ENCODE measurements at places on chromosomes 2 and 18. TPM values are rescaled to one million over a fixed set of nuclear protein-coding genes. Genes with fewer than 3 reads are reported as not detected.

DNA sequence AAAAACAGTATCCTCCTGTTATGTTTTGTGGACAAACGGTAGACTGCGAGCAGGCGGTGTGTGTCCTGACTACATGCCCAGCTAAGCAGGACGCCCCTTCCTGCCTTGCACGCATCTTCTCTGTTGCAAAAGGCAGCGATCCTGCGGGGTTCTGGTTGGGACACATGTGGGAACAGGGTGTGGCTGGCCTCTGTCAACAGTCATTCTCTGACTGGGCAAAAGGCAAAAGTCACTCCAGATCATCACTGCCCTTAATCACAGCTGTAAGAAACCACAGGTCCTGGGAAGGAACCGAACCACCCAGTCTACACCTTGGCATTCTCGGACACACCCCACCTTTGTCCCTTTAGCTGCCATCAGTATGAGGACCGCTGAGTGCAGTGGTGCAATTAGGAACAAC, 44.3 kb upstream of the TMEM87B start:
- H3K4me1 ChIP-seq, result no peaks in the 10 kb centered on the region
- no peak overlapping the region for H3K27ac ChIP-seq
- no peaks in the 10 kb centered on the region for H3K27me3 ChIP-seq
- no peak overlapping the region for H3K4me3 ChIP-seq
- DNase-seq, result no peak
- H3K36me3 ChIP-seq, result no peaks in the 10 kb centered on the region

DNA sequence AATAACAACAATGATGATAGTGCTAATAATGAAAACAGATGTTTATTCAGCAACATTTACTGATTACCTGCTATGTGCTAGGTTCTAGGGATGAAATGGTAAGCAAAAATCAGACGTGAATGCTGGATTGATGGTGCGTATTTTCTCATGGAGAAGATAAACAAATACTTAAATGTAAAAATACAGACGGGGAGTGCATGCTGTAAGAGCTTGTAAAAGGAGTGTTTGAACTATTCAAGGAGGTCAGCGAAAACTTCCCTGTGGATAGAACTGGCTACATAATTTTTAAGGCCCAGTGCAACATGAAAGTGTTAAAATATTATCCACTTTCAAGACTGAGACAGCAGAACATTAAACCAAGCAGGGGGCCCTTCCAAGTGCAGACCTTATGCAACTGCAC, 22.1 kb downstream of the MTX2 start:
- no peak overlapping the region for H3K4me3 ChIP-seq
- H3K27me3 ChIP-seq, result no peaks in the 10 kb centered on the region
- DNase-seq, result no peak
- peaks cover 34% of the 10 kb centered on the region for H3K4me1 ChIP-seq
- H3K27ac ChIP-seq, result peak overlapping the region; percentile 7

- H3K27ac ChIP-seq, result no peak overlapping the region
- no peaks in the 10 kb centered on the region for H3K36me3 ChIP-seq
- no peak overlapping the region for H3K4me3 ChIP-seq
- DNase-seq, result peak; percentile 30
- H3K4me1 ChIP-seq, result peaks cover 20% of the 10 kb centered on the region
- H3K27me3 ChIP-seq, result no peaks in the 10 kb centered on the region
Measured at GRCh38 chr2:159201360-159202063, 85.0 kb downstream of the WDSUB1 start.

- H3K4me3 ChIP-seq, result no peak overlapping the region
- H3K4me1 ChIP-seq, result no peaks in the 10 kb centered on the region
- H3K27ac ChIP-seq, result no peak overlapping the region
- H3K36me3 ChIP-seq, result no peaks in the 10 kb centered on the region
Measured at GRCh38 chr2:77054938-77055337, 467.2 kb downstream of the LRRTM4 start.

- no peak overlapping the region for H3K4me3 ChIP-seq
- no peak for DNase-seq
- H3K36me3 ChIP-seq, result no peaks in the 10 kb centered on the region
- H3K4me1 ChIP-seq, result no peaks in the 10 kb centered on the region
- no peak overlapping the region for H3K27ac ChIP-seq
Measured at GRCh38 chr18:7336623-7337022, 105.7 kb downstream of the LRRC30 start.

EPB41L3 gene
- total RNA-seq, result 13.4 TPM

GRCh38 chr2:40957508-40957907, 505.6 kb upstream of the SLC8A1 start:
- no peak overlapping the region for H3K27ac ChIP-seq
- DNase-seq, result no peak
- H3K4me3 ChIP-seq, result no peak overlapping the region
- H3K36me3 ChIP-seq, result no peaks in the 10 kb centered on the region
- H3K27me3 ChIP-seq, result no peaks in the 10 kb centered on the region

DQX1 gene
- total RNA-seq, result 0.41 TPM

DNA sequence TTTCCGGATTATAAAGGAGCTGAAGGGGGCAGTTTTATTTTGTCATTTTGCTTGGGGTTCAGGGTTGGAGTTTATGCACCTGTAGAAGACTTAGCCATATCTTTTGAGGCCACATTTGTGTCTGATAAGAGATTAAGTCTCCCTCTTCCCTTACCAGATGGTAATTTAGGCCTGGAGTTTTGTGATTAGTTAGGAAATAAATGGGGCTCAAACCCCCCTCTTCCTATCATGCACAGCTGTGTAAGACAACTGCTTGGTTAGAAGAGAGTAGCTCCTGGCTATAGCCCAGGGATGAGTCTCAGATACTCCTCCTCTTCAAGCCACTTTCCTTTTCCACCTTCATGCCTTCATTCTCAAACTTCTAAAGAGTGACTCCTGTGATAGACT, 802 bp upstream of the SAP130 start:
- no peaks in the 10 kb centered on the region for H3K27me3 ChIP-seq
- peak overlapping the region; percentile 74 for H3K4me3 ChIP-seq
- H3K27ac ChIP-seq, result no peak overlapping the region

GRCh38 chr18:9828506-9829396, 57.0 kb upstream of the TXNDC2 start:
- no peaks in the 10 kb centered on the region for H3K4me1 ChIP-seq
- peaks cover 4% of the 10 kb centered on the region for H3K27me3 ChIP-seq
- no peaks in the 10 kb centered on the region for H3K36me3 ChIP-seq
- no peak overlapping the region for H3K4me3 ChIP-seq
- H3K27ac ChIP-seq, result no peak overlapping the region

CFAP65 gene
- total RNA-seq, result not detected

C2orf78 gene
- not detected for total RNA-seq

DNA sequence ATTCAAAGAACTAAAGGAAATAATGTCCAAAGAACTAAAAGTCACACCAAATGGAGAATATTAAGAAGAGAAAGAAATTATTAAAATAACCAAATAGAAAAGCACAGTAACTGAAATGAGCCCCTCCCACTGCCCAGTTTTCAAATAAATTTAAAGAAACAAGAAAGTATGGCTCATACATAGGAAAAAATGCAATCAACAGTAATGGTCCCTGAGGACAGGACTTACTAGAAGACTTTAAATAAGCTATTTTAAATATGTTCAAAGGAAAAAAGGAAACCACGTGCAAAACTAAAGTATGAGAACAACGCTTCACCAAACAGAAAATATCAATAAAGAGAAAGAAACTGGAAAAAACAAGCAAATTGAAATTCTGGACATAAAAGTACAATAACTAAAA, 58.9 kb downstream of the TMEM131 start:
- H3K4me1 ChIP-seq, result peaks cover 58% of the 10 kb centered on the region
- no peaks in the 10 kb centered on the region for H3K27me3 ChIP-seq
- no peak overlapping the region for H3K27ac ChIP-seq
- no peak overlapping the region for H3K4me3 ChIP-seq
- no peak for DNase-seq

DNA sequence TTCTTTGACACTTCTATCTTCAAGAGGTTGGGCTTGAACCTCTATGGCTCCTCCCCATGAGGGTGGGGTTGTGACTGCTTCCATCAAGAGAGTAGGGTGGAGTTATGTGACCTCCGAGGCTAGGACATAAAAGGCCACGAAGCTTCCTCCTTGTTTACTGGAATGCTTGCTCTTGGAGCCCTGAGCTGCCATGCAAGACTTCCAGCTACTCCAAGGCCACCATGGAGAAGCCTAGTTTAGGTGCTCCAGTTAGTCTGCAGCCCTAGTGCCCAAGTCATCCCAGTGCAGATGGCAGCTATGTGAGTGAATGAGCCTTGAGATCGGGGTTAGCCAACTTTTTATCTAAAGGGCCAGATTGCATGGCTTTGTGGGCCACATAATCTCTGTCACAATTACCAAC, 2.4 kb upstream of the MERTK start:
- H3K36me3 ChIP-seq, result no peaks in the 10 kb centered on the region
- H3K4me1 ChIP-seq, result peaks cover 7% of the 10 kb centered on the region

- H3K27me3 ChIP-seq, result no peaks in the 10 kb centered on the region
- H3K4me3 ChIP-seq, result no peak overlapping the region
- H3K4me1 ChIP-seq, result peaks cover 43% of the 10 kb centered on the region
Measured at GRCh38 chr2:3217646-3218045, 160.0 kb downstream of the EIPR1 start.

DLX2 gene
- total RNA-seq, result not detected

ZNF2 gene
- 4.3 TPM for total RNA-seq

- H3K36me3 ChIP-seq, result no peaks in the 10 kb centered on the region
- H3K27ac ChIP-seq, result no peak overlapping the region
- H3K27me3 ChIP-seq, result peaks cover 10% of the 10 kb centered on the region
- DNase-seq, result no peak
- H3K4me1 ChIP-seq, result no peaks in the 10 kb centered on the region
Measured at GRCh38 chr2:75539955-75540716, 20.6 kb downstream of the EVA1A start.

POTEC gene
- not detected for total RNA-seq

GRCh38 chr18:26654616-26655524, 106.5 kb upstream of the KCTD1 start:
- no peak overlapping the region for H3K4me3 ChIP-seq
- no peaks in the 10 kb centered on the region for H3K36me3 ChIP-seq

CCL20 gene
- total RNA-seq, result 16.2 TPM

- peaks cover 8% of the 10 kb centered on the region for H3K4me1 ChIP-seq
- no peak overlapping the region for H3K4me3 ChIP-seq
- H3K27me3 ChIP-seq, result no peaks in the 10 kb centered on the region
- H3K36me3 ChIP-seq, result no peaks in the 10 kb centered on the region
- H3K27ac ChIP-seq, result no peak overlapping the region
Measured at GRCh38 chr2:195407783-195408182, 249.2 kb upstream of the SLC39A10 start.

TMEM169 gene
- total RNA-seq, result 1.6 TPM

DNA sequence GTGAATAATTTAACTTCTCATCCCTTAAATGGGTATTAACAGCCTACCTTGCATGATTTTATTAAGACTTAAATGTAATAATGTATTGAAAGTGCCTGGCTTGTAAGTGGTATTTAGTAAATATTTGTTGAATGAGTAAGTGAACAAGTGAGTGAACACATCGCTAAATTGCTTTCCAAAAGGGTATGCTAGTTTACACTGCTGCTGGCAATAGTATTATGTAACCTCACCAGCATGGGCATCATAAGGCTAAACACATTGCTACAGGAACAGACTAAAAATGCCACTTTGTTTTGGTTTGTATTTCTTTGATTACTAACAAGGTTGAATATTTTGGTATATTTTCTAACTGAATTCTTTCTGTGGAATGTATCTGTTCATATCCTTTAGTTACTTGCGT, 9.8 kb downstream of the WDR43 start:
- no peaks in the 10 kb centered on the region for H3K27me3 ChIP-seq
- H3K4me1 ChIP-seq, result peaks cover 48% of the 10 kb centered on the region
- H3K27ac ChIP-seq, result peak overlapping the region; percentile 59

GRCh38 chr2:199596549-199596948, 138.8 kb upstream of the SATB2 start:
- DNase-seq, result no peak
- no peaks in the 10 kb centered on the region for H3K36me3 ChIP-seq
- peaks cover 11% of the 10 kb centered on the region for H3K27me3 ChIP-seq
- H3K4me3 ChIP-seq, result no peak overlapping the region

DNA sequence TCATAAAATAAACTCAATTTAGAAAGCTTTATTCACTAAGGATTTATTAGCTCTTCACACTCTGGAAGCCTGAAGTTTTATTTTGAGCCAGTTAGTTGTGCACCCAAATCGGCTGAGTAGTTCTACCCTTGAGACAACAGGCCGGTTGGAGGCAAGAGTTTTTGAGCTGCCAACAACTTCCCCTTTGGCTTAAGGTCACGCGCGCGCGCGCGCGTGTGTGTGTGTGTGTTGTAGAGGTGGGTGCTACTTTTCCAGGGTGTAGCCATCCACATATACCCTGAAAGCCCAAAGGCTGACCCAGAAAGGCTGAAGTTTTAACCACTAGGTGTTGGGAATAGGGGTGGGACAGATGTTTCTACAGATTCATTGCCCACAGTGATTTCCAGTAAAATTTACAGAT, 150.2 kb upstream of the LHCGR start:
- H3K4me1 ChIP-seq, result peaks cover 3% of the 10 kb centered on the region
- no peak for DNase-seq
- H3K27ac ChIP-seq, result no peak overlapping the region
- H3K4me3 ChIP-seq, result no peak overlapping the region

ALKAL2 gene
- not detected for total RNA-seq

GRCh38 chr2:40384233-40384632, 67.7 kb downstream of the SLC8A1 start:
- H3K27ac ChIP-seq, result no peak overlapping the region
- no peak overlapping the region for H3K4me3 ChIP-seq
- DNase-seq, result no peak
- H3K4me1 ChIP-seq, result no peaks in the 10 kb centered on the region

GRCh38 chr2:237556773-237557632, 9.4 kb upstream of the PRLH start:
- peaks cover 11% of the 10 kb centered on the region for H3K27me3 ChIP-seq
- peaks cover 13% of the 10 kb centered on the region for H3K4me1 ChIP-seq
- DNase-seq, result peak; percentile 75
- peak overlapping the region; percentile 79 for H3K27ac ChIP-seq

GRCh38 chr2:129436809-129437208, 542.7 kb upstream of the RAB6C start:
- no peaks in the 10 kb centered on the region for H3K4me1 ChIP-seq
- no peak overlapping the region for H3K4me3 ChIP-seq
- DNase-seq, result no peak
- peaks cover 2% of the 10 kb centered on the region for H3K27me3 ChIP-seq
- no peak overlapping the region for H3K27ac ChIP-seq
- no peaks in the 10 kb centered on the region for H3K36me3 ChIP-seq

POTEF gene
- not detected for total RNA-seq

SPHKAP gene
- not detected for total RNA-seq

- no peak overlapping the region for H3K4me3 ChIP-seq
- H3K27me3 ChIP-seq, result no peaks in the 10 kb centered on the region
- no peak overlapping the region for H3K27ac ChIP-seq
- DNase-seq, result no peak
- no peaks in the 10 kb centered on the region for H3K4me1 ChIP-seq
- no peaks in the 10 kb centered on the region for H3K36me3 ChIP-seq
Measured at GRCh38 chr18:37762076-37762621, 196.6 kb upstream of the CELF4 start.

Data from activated CD4-positive, alpha-beta T cell treated with anti-CD3 and anti-CD28 coated beads for 36 hours (primary cell).